ENCODE measurements at places on chromosomes 6 and 20.

DNA sequence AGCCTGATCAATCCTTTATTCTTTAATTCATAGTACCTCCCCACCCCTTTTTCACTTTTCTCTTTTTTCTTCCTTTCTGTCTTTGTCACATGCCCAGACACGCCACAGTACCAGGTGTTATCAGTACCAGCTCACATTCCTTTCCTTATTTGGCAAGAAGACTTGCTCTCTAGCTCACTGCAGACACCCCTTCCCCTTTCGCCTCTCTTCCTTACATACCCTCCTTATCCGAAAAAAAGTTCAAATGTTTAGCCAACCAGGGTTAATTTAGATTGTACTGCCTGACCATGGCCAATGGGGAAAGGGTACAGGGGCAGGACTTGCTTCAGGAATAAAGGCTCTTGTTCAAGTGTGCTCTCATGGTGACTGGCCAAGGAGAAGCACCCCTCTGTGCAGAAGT, 9.3 kb upstream of the SIRPB2 start:
- DNase-seq = no peak

GRCh38 chr6:46312654-46313053, 141.9 kb upstream of the ENPP5 start:
- DNase-seq = no peak

DNA sequence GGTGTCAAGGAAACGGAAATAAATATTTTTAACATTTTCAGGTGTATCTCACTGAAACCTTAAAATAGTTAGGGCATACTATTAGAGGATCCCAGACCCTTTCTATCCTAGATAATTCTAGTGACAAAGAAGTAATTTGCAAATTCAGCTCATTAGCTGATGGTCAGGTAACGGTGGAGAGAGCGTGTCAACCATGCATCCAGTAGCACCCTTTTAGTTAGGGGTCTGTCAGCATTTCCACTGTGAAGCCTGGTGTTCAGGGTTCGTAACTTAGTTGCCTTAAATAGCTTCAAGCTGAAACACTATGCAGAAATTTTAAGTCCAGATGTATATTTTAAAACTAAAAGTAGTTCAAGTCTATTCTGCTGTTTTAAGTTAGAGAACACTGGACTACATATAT, 48.5 kb upstream of the SUPT3H start:
- DNase-seq = no peak

DNA sequence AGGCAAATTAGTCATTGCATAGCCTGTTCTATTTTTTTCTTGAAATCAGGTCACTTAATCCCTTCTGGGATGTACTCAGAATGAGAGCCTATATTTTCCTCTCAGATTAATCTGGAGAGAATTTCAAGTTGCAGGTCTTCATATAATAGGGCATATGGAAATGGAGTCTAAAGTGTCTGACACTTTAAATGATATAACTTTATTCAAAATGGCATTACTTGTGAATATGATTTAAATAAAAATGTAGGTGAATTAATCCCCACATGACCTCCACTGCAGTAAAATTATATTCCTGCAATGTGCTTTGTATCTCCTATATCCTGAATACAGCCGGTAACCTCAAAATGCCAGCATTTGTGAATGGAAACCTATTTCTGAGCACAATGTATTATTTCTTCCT, 172.5 kb upstream of the BTBD3 start:
- no peak for DNase-seq

DNA sequence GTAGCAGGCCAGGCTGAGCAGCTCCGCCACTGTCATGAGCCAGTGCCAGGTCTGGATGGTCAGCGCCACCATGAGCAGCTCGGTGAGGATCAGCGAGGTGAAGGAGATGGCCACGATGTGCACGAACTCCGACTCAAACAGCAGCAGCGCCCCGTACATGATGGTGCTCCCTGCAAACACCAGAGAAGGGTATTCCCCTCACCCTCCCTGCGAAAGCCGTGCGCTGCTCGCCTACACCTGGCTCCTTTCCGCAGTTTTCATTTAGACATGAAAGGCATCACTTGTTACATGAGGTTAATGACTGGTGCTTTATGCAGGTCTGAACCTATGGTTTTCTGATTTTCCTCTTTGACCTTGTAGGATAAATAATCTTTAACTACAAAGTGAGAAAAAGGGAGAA, 62.3 kb upstream of the NFATC2 start:
- DNase-seq = no peak

- no peak for DNase-seq
Observed at GRCh38 chr20:62602550-62602949, 39.8 kb upstream of the SLCO4A1 start.

DNA sequence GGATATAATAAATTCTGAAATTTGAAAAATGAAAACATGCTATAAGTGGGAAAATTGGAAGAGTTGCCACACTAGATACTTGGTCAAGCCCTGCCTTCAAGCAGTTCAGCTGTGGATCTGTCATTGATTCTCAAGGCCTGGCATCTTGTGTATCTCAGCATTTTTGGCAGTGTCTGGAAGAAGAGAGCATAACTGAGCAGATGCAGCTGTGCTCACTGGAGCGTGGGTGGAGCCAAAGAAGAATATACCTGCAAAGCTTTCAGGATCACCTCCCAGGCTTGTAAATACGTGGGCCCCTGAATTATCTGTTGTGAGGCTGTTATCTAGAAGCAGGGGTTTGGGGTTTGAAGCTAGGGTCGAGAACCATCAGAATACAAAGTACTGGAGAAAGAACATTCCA, 31.3 kb upstream of the CHD6 start:
- DNase-seq = no peak

- no peak for DNase-seq
Observed at GRCh38 chr6:5205035-5205507, 55.7 kb downstream of the LYRM4 start.

GRCh38 chr20:43583982-43584432, 6.7 kb upstream of the IFT52 start:
- DNase-seq = peak; percentile 93

- DNase-seq = no peak
Observed at GRCh38 chr6:39835821-39836295, 43.7 kb downstream of the DAAM2 start.

DNA sequence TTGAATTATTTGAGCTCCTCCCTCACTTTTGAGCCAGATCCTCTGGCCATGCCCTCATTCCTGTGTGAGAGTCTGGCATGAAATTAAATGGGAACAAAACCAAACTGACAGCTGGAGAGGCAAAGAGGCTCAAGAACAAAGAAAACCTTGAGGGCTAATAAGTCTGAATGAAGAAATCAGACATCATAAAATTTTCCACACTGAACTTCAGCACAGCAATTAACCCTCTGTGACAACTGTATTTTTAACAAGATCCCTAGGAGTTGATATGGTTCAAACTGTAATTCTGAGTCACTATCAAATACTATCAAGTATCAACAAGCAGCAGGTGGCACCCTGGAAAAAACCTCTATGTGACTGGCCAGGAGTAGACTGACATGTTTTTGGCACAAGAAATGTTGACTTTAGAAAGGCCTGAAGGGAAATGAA, 109.4 kb upstream of the EMILIN3 start:
- peak; percentile 4 for DNase-seq

- no peak for DNase-seq
Observed at GRCh38 chr6:35231563-35231962, 17.8 kb downstream of the SCUBE3 start.

DNA sequence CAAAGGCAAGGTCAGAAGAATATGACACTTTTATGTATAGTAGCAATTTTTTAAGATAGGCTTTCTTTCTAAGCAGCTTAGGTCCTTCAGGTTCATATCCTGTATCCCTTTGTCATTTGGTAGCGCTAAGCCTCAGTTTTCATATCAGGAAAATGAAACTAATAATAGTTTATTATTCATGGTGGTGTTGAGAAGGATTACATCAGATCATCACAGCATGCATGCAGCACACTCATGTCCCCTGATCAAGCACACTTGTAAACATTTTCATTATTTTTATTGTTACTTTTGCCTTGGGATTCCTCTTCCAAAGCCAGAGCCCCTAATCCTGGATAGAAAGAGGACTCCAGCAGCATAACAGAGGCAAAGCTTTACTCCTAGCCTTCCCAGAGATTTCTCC, 70.2 kb upstream of the ADGRF1 start:
- no peak for DNase-seq

GRCh38 chr20:63477944-63478343, 5.5 kb upstream of the KCNQ2 start:
- no peak for DNase-seq

- no peak for DNase-seq
Observed at GRCh38 chr6:40349901-40350746, 237.0 kb downstream of the LRFN2 start.

DNA sequence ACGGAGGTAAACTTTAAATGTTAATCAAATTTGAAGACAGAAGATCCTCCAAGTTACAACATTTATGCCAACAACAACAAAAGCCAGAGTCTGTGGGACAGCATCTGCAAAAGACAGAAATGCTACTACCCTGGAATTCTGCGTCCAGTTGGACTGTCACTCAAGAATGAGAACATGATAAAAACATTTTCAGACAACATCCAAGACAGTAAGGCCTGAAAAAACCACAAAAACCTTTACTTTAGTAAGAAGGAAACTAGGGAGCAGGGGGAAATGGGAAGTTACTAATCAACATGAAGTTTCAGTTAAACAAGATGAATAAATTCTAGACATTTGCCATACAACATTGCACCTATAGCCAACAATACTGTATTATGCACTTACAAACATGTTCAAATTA, 77.6 kb downstream of the MLIP start:
- no peak for DNase-seq

- DNase-seq = no peak
Observed at GRCh38 chr20:48965189-48965910, 43.8 kb downstream of the ARFGEF2 start.

- no peak for DNase-seq
Observed at GRCh38 chr20:32605167-32605656, 20.1 kb upstream of the NOL4L start.

- DNase-seq = no peak
Observed at GRCh38 chr6:122647765-122648164, 37.6 kb downstream of the PKIB start.

GRCh38 chr20:59131551-59132285, 31.9 kb upstream of the ZNF831 start:
- DNase-seq = no peak

DNA sequence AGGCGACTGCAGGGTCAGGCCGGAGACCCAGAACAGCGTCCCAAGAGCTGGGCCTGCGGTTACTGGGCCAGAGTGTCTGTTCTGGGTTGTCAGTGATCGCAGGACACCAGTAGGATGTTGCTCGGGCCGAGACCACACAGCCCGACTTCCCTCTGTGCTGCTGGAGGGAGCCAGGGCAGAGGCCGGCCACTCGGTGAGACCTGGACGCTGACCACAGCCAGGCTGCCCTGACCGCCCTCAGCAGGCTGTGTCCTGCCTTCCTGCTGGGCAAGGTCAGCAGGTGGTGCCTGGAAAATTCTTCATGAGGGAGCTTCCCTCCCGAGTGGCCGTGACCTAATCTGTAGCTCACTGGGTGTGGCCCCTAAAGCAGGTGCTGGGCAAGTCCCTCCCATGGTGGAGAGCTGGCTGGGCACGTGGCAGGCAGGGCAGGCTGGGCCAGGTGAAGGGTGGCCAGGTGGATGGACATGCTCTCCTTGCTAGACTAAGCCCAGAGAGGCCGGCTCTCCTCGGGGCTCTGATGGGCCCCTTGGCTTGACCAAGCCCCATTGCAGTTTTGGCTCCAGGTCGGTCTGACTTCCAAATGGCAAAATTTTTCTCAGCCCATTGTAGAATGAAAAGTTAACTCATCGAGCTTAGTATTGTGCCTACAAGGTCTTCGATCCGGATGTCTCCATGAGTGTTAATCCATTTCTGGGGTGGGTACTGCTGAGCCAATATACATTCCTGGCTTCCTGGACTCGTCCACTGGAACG, 1.9 kb downstream of the SLCO4A1 start:
- DNase-seq = no peak

DNA sequence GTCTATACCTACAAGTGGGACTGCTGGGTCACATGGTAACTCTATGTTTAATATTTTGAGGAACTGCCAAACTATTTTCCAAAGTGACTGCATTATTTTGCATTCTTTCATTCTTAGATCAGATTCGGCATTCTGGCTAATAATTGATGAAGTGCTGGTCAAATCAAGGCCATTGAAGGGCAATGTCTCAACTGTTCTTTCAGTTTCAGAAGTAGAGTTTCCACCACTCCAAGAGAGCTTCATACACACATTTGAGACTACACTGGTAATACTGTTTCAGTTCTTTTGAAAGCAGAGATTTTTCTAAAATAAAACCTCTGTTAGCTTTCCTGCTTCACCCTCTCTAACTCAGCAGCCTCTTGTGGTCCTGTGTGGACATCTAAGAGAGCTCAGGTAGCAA, 154.5 kb downstream of the CFAP61 start:
- DNase-seq = no peak

DNA sequence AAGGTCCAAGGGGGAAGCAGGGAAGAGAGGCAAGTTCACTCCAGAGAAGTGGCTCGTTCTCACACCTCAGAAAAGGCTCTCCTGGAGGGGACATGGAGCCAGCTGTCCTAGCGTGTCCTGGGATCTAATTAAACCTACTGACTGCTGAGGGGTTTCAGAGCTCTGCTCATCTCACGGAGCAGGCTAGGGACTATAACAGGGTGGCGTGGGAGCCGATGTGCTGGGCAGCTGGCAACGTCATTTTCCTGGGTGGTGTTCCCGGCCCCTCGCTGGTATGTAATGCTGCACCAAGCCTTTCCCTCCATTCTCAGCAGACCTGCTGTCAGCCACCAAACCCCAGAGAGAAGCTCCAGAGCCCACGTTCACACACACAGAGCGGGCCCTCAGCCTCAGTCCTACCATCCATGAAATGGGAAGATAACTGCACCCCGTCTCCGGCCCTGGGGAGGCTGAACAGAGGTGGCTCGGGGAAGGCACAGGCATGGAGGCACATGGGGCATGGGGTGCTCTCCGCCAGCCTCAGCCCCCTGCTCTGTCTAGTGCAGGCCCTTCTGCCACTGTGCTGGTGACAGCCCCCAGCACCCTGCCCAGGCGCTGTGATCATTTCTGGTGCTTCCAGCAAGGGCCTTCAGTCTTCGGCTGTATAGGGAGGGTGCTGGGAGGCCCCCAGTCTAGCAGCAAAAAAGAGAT, 1.9 kb downstream of the CST7 start:
- DNase-seq = no peak

- DNase-seq = no peak
Observed at GRCh38 chr6:160766989-160767646, 65.1 kb downstream of the PLG start.

DNA sequence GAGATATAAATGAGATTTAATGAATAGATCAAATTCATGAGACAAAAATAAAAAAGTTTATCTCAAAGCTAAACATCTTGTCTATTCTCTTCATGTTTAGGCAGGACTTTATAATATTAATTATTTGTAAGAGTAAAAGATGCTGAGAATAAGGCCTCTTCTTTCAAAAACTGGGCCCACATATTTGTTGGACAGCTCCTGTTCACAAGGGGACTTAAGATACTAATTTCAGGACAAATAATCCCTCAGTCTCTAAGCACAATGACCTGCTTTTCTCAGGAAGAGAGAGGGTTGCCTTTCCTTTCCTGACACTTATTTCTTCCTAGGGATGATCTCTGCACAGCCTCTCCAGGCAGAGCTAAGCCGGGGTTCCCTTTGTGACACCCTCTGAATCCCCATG, 43.3 kb downstream of the NOX3 start:
- DNase-seq = no peak
